ENCODE measurements at places on chromosomes 3 and 15.

- DNase-seq = peak; percentile 22
Observed at GRCh38 chr15:40660686-40661085, 34.3 kb upstream of the RAD51 start.

DNA sequence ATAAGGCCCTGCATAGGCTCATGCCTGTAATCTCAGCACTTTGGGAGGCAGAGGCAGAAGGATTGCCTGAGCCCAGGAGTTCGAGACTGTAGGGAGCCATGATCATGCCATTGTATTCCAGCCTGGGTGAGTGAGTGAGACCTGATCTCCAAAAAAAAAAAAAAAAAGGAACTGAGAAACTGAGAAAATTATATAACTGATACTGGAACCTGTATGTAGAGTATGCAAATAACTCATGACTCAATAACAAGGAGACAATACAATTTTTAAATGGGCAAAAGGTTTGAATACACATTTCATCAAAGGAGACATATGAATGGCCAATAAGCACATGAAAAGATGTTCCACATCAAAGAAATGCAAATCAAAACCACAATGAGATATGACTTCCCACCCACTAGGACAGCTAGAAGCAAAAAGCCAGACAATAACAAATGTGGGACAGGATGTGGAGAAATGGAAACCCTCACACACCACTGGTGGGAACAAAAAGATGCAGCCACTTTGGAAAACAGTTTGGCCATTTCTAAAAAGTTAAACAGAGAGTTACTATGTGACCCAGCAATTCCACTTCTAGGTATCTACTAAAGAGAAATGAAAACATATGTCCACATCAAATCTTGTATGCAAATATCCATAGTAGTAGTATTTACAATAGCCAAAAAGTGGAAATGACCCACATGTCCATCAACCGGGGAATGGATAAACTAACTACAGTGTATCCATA, 70.7 kb downstream of the IQSEC1 start:
- peak; percentile 78 for DNase-seq

- no peak for DNase-seq
Observed at GRCh38 chr3:181941250-181941649, 229.5 kb downstream of the SOX2 start.

- no peak for DNase-seq
Observed at GRCh38 chr15:85044894-85045293, 63.2 kb downstream of the PDE8A start.

DNA sequence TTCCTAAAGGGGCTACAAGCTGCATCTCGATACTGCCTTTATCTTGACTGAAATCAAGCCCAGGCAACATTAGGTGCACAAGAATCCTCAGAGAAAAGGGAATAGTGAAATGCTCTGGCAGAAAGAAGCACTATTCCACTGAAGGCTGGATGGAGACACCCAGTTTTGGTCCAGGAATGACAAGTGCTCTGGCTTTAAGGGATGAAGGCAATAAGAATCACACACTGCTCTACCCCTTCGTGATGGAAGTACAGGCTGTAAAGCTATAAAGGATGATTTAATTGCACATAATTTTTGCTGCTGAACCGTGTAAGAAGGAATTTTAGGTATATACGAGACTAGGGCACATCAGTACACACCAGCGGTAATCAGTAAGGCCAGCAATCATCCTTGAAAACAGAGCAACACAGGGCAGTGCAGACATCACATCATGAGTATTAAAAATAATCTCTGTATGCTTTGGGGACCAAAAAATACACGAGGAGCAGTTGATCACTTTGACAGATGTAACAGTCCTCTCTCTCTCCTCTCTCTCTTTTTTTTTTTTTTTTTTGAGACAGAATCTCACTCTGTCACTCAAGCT, 414.6 kb upstream of the TBL1XR1 start:
- no peak for DNase-seq

DNA sequence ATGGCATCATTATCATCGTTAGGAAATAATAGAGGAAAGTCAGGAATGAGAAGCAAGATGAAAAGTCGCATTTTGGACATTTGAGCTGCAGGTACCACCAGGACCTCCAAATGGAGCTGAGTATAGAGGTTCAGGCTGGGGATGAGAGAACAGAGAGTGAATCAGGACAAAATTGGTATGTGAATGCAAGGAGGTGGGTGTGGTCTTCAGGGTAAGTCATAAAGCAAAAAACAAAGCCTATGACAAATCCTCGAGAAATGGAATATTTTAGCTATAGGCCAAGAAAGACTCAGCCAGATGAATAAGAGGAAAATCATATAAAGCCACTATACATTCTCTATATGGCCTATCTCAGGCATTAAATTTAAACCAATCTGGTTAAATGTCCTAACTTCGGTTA, 841.3 kb downstream of the ROBO1 start:
- DNase-seq = no peak

DNA sequence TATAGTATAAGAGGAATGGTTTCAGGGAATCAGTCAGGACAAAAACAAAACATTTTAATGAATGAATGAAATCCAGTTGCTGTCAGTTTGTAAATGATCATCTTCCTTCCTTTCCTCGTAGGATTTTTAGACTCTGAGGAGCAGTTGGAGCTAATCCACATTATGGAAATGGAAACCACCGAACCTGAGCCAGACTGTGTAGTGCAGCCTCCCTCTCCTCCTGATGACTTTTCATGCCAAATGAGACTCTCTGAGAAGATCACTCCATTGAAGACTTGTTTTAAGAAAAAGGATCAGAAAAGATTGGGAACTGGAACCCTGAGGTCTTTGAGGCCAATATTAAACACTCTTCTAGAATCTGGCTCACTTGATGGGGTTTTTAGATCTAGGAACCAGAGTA, 3.1 kb downstream of the TIPARP start:
- no peak for DNase-seq

- peak; percentile 62 for DNase-seq
Observed at GRCh38 chr3:190252080-190252479, 70.2 kb downstream of the CLDN1 start.

DNA sequence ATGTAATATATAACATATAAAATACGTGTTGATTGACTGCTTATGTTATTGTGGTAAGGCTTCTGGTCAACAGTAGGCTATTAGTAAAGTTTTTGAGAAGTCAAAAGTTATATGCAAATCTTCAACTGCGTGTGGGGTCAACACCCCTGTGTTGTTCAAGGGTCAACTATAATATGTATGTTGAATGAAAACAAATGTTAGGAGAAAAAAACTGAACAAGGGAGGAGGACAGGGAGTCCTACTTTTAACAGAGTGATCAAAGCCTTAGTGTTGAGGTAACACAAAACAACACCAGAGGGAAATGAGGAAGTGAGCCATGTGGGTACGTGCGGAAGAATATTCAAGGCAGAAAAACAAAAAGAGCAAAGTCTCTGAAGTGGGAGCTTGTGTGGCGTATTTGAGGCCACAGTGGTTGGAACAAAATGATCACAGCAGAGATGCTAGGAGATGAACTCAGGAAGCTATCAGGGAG, 62.5 kb downstream of the SFMBT1 start:
- peak; percentile 71 for DNase-seq

DNA sequence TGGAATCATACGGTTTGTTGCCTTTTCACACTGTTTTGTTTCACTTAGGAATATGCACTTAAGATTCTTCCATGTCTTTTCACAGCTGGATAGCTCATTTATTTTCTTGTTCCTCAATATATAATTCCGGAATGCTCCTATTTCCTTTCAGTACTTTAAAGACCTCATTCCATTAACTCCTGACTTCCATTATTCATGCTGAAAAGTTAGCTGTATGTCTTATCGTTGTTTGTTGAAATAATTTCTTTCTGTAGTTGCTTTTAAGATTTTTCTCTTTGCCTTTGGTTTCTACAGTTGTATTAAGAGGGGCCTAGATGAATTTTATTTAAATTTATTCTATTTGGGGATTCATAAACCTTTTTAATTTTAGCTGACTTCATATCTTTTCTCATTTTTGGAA, 122.2 kb downstream of the ANXA2 start:
- no peak for DNase-seq

DNA sequence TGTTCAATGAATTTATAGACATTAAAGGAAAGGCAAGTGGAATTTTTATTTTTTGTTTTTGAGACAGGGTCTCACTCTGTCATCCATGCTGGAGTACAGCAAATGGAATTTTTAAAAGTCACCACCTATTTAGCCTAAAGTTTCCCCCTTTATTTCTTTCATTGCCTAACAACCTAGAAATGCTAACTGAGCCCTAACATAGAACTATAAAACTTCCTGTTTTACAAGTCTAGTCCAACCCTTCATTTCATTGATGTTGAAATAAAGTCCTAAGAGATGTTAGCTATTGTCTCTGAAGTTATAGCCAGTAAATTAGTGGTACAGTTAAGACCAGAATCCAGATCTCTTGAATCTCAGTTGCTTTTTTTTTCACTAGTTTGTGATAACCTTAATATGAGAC, 39.0 kb downstream of the MAPK6 start:
- peak; percentile 51 for DNase-seq

GRCh38 chr15:86044981-86045380, 34.7 kb upstream of the AGBL1 start:
- DNase-seq = no peak

DNA sequence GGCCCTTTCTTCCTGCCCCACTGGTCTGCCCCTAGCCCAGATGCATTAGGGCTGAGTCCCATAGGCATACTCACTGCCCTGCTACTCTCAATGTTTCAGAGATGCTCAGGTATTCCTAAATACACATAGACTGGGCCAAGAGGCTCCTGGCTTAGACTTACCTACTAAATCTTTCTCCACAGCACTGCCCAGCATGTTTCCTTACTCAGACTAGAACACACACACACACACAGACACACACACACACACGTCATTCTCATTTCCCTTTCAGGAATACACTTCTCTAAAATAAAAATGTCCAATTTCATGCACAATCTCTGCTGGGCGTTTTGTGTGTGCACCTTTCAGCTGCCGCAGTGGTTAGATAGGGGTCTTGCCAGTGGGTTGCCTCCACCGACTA, 175.7 kb downstream of the FAM43A start:
- DNase-seq = no peak

DNA sequence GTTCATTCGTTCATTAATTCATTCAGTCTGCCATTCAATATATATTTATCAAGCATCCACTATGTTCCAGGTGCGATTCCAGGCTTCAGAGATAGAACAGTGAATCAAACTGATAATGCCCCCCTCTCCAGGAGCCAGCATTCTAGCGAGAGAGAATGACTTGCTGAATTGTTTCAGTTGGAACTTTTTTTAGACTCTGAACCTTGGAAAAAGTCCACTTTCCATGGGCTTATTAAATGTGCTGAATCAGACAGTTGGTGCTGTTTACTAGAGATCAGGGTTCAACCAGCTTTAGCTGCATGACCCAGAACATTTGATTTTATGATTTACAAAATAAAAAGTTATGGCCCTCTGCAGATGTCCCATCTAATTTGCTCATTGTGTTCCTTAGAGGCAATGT, 213.2 kb downstream of the THSD4 start:
- no peak for DNase-seq

GRCh38 chr15:101052031-101052620, 133.0 kb downstream of the LRRK1 start:
- DNase-seq = no peak

- no peak for DNase-seq
Observed at GRCh38 chr3:152362086-152362485, 93.4 kb downstream of the MBNL1 start.

DNA sequence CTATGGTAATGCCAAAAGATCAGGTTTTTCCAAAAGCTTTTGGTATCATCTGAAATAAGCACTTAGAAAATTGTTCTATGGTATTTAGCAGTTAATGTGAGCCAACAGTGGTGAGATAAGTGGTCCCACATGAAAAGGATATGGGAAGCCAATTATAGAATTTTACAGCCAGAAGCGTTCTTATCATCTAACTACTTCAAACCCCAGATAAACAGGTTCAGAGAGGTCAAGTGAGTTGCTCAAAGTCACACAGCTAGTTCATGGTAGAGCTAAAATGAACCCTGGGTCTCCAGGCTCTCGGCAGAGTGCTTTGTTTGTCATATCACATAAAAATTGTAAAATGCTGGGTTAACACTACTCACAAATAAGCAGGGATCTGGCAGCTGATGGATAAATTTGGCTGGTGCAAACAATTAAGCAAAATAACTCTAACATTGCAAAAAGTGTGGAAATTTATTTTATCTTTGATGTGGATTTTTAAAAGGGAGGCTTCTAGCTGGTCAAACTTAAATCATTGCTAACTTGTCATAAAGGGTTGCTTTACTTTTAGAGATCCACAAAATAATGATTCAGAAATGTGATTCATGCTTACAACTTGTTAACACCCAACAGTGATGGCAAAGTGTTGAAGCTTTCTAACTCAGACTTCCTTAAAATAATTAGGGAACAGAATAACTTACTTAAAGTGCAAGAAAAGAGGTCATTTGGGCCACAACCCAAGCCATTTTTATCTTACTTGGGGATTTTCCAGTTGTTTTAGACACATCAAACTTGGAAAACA, 202.8 kb upstream of the TBC1D5 start:
- peak; percentile 40 for DNase-seq

GRCh38 chr3:128550113-128550440, 57.1 kb upstream of the GATA2 start:
- DNase-seq = no peak

- no peak for DNase-seq
Observed at GRCh38 chr15:56795502-56795901, 62.2 kb upstream of the ZNF280D start.

DNA sequence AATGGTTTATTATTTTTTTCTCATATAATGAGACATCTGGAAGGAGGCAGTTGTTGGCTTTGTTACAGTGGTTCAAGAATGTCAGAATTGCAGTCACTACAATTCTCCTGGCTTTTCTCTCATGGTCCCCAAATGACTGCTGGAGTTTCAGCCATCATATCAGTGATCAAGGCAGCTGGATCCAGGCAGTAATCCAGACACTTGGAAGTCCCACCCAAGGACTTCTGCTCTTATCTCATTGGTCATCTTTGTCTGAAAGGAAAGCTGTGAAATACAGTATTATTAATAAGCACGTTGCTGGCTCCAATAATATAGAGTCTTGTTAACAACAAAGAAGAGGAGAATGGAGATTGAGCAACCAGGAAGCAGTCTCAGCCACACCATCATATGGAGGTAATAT, 22.9 kb upstream of the MED12L start:
- DNase-seq = no peak

DNA sequence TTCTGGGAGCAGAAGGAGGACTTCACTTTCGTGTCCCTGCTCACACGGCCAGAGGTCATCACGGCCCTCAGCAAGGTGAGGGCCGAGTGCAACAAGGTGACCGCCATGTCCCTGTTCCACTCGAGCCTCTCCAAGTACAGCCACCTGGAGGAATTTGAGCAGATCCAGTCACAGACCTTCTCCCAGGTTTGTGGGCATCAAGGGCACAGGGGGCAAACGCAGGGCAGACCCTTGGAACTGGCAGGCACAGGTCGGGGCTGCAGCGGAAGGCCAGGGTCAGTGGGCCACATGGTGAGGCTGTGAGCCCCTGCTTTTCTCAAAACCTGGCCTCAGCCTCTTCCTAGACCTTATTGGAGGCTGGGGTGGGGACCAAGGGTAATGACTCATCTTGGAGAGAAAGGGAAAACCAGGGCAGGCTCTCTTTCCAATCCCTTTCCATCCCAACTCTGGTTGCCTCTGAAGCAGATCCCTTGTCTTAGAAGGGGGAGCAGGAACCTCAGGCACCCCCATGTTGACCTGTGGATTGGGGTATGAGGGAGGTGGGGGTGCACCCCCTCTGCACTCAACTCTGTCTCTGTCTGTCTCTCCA, 29.5 kb downstream of the DNAH1 start:
- DNase-seq = no peak

- DNase-seq = no peak
Observed at GRCh38 chr3:96213393-96213792, 601.0 kb upstream of the EPHA6 start.

- DNase-seq = no peak
Observed at GRCh38 chr3:152452318-152452717, 183.6 kb downstream of the MBNL1 start.

GRCh38 chr3:120022729-120023128, 71.5 kb downstream of the GSK3B start:
- DNase-seq = peak; percentile 43
